ENCODE measurements at places on chromosomes 1 and 21. TPM values are rescaled to one million over a fixed set of nuclear protein-coding genes. Genes with fewer than 3 reads are reported as not detected.

Gene DRAXIN
- not detected for total RNA-seq

Gene CCDC190
- not detected for total RNA-seq

Gene OR2T33
- not detected for total RNA-seq

Gene AMY1C
- total RNA-seq = not detected

Gene CENPF
- 6.1 TPM for total RNA-seq

Gene RASAL2
- 35.5 TPM for total RNA-seq

Gene SH3D21
- 20.6 TPM for total RNA-seq

Gene BRINP2
- total RNA-seq = not detected

Gene ITLN1
- total RNA-seq = 45.0 TPM

Gene HRNR
- not detected for total RNA-seq

Gene LRRC71
- not detected for total RNA-seq

Gene CDC42SE1
- 61.1 TPM for total RNA-seq

Gene SFPQ
- total RNA-seq = 252 TPM

Gene ST6GALNAC3
- total RNA-seq = 3.3 TPM

Gene CD34
- 20.6 TPM for total RNA-seq

Gene ADORA1
- total RNA-seq = not detected

Measured in Peyer's patch (tissue), 4 donors.